ENCODE measurements at places on chromosomes 4 and X. TPM values are rescaled to one million over a fixed set of nuclear protein-coding genes. Genes with fewer than 3 reads are reported as not detected.

- DNase-seq = peak; percentile 77
Observed at GRCh38 chrX:123961268-123962005, at the start of gene STAG2. STAG2 (plus strand) TSS chrX:123961706; CDS start chrX:124022628, 60,922 bp downstream.

- no peak for DNase-seq
Observed at GRCh38 chr4:45985038-45985437, 138.8 kb downstream of the GABRG1 start.

DNA sequence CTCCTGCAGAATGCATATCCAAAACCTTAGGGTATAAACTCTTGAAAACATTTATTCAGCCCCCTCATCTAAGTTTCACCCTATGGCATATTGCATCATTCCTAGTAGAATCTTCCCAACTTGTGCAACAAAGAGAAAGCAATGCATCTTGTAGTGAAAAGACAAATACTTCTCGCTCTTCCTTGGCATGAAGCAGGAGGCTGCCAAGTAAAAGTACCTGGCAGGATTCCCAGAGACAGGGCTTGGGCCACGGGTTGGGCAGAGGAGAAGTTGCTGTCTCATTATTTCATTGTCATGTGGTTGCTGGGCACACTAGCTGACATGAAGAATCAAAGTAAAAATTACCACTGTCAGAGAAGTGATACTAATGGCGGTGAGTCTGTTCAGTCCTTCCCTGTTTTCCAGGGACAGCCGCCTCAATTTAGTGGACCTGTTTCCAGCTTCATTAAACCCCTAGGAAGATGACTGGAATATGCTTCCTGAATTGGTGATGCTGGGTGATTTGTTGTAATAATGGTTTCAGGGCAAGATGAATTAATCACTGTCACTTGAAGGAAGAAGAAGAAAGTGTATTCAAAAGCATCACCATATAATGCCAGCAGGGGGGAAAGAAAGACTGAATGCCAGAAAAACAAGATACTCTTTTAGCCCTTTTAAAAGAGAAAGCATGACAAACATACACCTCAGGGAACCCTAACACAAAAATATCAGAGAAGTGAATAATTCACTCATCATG is 380.5 kb upstream of the IGFBP7 start:
- no peak for DNase-seq

GRCh38 chr4:147731580-147732517 is at the start of gene ARHGAP10:
ARHGAP10 (plus strand) TSS chr4:147732088; CDS start chr4:147732302, 214 bp downstream.
- DNase-seq = peak; percentile 81

DNA sequence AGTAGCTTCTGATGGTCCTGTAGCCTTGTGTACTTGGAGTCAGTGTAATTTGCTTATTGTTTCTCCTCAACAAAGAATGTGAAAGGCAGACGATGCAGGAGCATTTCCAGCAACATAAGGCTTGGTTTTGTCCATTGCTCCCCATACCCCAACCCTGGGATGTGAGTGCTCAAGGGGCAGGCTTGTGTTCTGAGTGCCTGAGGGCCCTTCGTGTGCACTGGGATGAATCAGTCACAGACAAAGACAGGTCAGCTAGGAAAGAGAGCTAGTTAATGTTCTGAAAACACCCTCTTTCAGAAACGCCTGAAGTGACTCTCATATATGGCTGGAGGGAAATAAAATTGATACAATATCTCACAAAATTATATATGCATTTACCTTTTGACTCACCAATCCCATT is 59.1 kb downstream of the PRPS1 start:
- no peak for DNase-seq

DNA sequence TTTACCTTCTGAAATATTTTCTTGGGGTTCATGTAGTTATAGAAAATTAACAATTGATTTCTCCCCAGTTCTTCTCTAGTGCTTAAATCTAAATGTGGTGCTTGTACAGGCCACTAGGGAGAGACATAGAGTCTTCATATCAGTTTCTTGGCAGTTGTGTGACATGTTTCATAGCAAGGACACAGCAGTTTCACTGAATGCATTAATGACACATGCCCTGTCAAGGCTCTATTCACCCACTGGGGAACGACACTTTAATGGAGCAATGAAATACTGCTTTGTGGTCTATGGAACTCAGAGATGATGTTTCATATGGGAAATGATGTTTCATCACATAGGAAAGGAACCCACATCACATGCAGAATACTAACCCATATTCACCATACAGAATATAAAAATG is 2.8 kb downstream of the VEGFC start:
- DNase-seq = no peak

- no peak for DNase-seq
Observed at GRCh38 chr4:158821228-158821971, 52.6 kb downstream of the FNIP2 start.

DNA sequence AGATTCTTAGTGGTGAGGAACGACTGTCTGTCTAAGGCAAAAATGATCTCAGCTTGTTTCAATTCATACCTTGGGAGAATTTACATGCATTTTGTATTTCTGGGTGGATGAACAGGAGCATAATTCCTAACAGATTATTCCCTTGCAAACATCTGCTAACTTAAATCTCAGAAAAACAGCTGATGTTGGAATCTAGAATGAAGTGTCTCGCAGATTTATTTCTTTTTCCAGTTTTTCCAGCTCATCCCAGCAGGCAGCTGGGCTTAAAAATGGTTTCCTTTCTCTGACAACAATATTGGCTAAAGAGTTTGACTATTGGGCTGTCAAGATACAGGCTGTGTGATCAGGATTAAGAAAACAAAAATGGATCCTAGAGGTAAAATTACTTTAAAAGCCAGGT is 1.1 kb downstream of the LNX1 start:
- no peak for DNase-seq

GRCh38 chr4:32909736-32910135 is 2189.6 kb downstream of the PCDH7 start:
- DNase-seq = no peak

DNA sequence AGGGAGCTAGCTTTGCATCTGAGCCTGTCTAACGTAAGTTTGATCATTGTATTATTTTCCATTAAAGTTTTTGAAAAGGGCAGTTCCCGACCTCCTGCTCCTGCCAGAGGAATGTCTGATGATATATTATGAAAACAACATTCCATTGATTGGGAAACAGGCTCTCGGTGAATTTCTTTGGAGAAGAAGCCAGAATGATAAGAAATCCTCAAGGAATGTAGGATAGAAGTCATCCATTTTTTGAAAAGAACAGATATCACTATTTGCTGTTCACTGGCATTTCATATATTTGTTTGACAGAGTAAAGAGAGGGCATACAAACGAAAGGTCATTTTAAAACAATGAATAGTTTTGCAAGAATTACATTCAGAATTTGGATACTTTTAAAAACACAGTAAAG is 781.0 kb upstream of the HTR2C start:
- no peak for DNase-seq

GRCh38 chr4:37615059-37615719 is 71.0 kb downstream of the RELL1 start:
- no peak for DNase-seq

DNA sequence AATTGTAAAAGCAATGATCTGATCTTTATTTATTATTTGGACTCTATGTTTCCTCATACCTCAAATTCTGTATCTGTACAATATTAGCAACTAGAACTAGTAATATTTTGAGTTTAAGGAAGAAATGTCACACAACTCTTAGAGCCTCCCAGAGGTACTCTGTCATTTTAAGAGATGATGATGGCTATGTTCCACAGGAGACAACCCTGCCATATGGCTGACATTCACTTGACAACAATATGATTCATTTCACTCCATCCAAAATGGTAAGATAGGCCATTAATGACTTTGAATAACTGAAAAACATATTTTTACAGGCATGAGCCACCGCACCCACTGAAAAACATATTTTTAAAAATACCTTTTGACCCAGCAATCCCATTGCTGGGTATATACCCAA is 190.3 kb downstream of the MAML3 start:
- no peak for DNase-seq

DNA sequence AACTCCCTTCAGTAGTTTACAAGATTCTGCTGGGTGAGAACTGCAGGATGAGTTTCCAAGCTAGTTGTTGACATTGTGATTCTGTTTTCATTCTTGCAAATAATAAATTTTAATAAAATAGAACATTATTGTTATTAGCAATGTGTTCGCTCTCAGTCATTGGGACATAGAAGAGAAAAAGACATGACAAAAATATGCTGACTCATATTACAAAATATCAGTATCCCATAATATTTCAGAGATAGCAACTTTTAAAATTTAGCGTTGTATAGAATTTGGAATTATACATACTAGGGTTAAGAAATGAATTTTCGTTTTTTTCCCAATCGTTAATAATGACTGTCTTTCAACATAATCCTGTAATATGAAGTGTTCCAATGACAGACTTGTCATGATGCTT is 45.4 kb downstream of the KIT start:
- DNase-seq = no peak

- DNase-seq = no peak
Observed at GRCh38 chr4:159735281-159736207, 632.7 kb downstream of the RAPGEF2 start.

GRCh38 chrX:73831500-73831899 is 268.5 kb downstream of the CHIC1 start:
- no peak for DNase-seq

GRCh38 chr4:183746305-183747229 is 87.5 kb downstream of the TRAPPC11 start:
- no peak for DNase-seq

- peak; percentile 28 for DNase-seq
Observed at GRCh38 chr4:104064646-104065577, 345.1 kb upstream of the TACR3 start.

DNA sequence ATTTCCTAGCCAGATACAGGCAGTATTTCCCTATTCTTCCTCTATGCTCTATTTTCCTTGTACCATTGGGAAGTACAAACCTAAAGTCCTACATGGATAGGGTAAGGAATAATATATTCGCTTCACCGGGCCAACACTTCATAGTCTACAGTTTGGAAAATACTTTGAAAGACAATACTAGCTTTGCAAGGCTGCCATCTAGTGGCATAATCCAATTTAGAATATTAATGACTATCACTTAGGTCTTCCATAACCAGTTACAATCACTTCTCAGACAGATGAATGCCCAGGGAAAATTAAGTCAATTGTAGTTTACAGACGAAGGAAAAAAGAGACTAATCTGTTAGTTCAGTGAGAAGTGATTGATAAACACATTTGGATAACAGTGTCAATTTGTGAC is 141.0 kb upstream of the FAM47C start:
- no peak for DNase-seq

GRCh38 chr4:132386130-132386529 is 763.0 kb upstream of the PCDH10 start:
- DNase-seq = no peak

DNA sequence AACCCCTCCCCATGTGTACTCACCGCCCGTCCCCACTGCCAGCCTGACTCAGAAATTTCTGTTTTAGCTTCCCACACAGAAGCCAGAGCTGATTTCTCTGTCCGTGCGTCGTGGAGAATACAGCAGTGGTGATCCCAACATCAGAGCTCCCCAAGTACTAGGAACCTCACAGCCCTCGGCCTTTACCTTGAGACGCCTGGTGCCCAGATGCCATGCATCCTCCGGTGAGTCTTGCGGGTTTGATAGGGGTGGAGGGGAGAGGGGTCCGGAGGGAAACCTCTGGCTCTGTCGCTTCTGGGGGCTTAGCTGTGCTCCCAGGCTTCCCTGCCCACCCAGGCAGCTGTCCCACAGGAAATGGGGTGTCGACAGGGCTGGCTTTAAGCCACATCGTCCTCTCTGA is 2.1 kb downstream of the LOC101059915 start:
- DNase-seq = no peak

- no peak for DNase-seq
Observed at GRCh38 chr4:78410225-78410624, 141.3 kb upstream of the ANXA3 start.

- DNase-seq = no peak
Observed at GRCh38 chr4:86718152-86718551, 124.0 kb downstream of the PTPN13 start.

- no peak for DNase-seq
Observed at GRCh38 chr4:142414366-142414990, 431.6 kb downstream of the INPP4B start.

DNA sequence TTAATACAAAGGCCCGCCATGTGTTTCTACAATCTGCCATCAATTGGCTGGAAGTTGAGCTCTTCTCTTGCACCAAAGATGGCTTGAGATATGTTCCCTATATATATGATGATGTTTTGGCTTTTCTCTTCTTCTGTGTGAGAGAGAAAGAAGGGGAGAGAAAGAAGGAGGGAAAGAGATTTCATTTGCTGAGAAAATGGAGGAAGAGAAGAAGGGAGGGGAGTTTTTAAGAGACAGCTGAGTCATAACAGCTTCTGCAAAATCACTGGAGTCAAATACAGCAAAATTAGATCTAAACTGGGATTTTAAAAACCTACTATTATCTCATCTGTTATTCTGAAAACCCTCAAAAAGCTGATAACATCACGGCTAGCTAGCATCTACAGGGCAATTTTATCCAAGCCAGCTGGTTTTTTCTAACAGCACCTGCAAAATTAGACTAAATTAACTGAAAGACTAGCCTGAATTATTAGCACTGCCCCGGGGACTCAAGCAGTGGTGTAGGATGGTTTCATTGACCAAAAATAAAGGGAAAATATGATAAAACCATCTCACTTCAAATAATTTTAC is 647.6 kb upstream of the ACTRT1 start:
- DNase-seq = no peak

DNA sequence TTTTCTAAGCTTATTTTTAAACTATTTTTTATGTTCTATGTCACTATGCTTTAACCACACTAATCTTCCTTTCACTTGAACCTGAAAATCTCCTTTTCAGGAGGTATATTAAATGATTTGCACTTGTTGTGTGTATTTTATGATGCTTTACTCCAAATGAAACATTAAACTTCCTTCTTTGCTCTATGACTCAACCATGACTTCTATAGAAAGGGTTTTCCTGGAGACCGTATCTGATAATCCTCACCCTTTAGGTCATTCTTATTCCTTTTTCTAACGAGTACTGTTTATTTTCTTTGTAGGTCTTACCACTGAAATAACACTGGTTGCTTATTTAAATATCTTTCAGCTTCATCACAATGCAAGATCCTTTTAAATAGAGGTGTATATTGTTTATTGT is 1163.2 kb downstream of the PCDH18 start:
- DNase-seq = no peak

DNA sequence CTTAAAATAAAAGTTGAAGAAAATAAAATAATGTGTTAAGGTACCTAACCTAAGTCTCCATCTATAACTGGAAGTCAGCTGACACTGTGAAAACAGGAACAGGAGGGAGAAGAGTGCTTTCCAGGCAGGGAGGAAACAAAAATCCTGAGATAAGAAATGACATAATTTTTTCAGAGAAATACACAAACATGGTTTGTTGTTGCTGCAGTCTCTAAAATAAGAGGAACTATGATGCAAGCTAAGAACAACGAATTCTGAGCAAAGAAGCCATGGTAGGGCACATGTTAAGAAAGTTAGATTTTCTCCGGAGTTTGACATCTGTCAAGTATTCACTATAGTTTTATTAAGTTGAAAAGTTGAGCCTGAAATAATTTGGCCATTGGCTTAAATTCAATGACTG is 26.9 kb downstream of the PAPSS1 start:
- DNase-seq = no peak

GRCh38 chr4:128757712-128758111 is 51.8 kb upstream of the JADE1 start:
- DNase-seq = peak; percentile 32

The TAF7L gene
- total RNA-seq = 0.15 TPM

The RADX gene
- 1.2 TPM for total RNA-seq

The DHRSX gene
- total RNA-seq = 21.0 TPM

The TCEAL5 gene
- total RNA-seq = 0.50 TPM

The MSX1 gene
- total RNA-seq = 4.5 TPM

The AMER1 gene
- 3.6 TPM for total RNA-seq

The SETD7 gene
- total RNA-seq = 51.6 TPM

The PPM1K gene
- 126 TPM for total RNA-seq

The MAGEE1 gene
- total RNA-seq = 3.7 TPM

Measured in left cardiac atrium (tissue), 4 donors.